ENCODE measurements at places on chromosomes 11 and 22.

GRCh38 chr11:4066910-4067309 lies 27.7 kb upstream of the RRM1 start:
- ATAC-seq, result no peak

- ATAC-seq, result no peak
Observed at GRCh38 chr22:46201059-46201757, 48.9 kb downstream of the CDPF1 start.

- ATAC-seq, result no peak
Observed at GRCh38 chr22:45225732-45226502, 14.8 kb downstream of the KIAA0930 start.

GRCh38 chr11:8110396-8110795 lies 29.4 kb downstream of the TUB start:
- ATAC-seq, result no peak

DNA sequence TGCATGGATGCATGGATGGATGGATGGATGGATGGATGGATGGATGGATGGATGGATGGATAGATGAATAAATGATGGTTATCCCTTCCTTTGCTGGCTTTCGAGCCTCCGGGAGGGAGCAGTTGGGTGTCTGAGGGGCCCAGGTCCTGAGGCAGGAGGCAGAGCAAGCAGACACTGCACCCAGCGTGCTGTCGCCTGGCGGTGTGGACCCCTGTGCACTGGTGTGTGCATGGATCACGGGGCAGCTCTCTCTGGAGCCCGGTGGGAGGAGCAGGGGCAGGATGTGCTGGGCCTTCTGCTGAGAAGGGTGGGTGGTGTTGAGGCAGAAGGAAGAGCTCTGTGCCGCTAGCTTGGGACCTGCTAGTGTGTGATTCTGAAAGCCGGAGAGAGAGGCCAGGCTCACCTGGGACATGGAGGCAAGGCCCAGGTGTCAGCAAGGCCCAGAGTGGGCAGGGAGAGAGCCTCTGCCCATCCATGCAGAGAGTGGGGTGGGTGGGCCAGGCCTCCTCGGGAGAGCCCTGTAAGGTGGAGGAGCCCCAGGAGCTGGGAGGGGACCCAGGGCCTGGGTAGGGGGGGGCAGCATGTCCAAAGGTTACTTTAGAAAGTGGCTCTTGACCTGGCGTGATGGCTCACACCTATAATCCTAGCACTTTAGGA lies 254.4 kb downstream of the BRD1 start:
- no peak for ATAC-seq

DNA sequence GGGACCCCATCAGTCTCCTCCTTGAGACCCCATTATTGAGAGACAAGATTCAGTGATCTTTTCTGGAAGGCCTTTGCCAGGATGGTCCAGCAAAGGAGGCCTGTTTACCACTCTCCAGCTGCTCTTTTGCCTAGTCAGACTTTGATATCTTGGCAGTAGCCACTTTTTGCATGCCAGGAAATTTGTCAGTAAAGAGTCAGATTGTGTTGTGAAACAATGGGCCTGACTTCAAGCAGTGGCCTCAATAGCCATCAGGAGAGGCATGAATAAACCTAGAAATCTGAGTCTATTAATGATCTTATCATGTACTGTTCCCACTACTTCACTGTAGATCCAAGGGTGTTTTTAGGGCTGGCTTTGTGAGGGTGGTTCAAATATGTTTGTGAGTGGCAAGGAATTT lies 479.4 kb downstream of the JRKL start:
- no peak for ATAC-seq

DNA sequence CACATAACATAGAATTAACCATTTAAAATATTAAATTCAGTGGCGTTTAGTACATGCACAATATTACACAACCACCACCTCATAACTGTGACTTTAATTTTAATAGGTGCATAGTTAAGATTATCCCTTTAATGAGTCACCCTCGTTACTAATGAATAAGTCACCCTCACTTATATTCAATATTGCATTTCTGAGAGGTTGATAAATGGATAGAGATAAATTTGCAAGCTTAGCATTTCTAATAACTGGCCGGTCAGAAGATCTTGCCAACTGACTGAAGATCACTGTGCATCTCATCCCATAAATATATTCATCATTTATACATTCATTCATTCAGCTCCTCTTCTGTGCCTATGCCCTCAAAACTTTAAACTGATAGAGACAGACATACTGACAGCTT lies 243.7 kb downstream of the TTC28 start:
- no peak for ATAC-seq

DNA sequence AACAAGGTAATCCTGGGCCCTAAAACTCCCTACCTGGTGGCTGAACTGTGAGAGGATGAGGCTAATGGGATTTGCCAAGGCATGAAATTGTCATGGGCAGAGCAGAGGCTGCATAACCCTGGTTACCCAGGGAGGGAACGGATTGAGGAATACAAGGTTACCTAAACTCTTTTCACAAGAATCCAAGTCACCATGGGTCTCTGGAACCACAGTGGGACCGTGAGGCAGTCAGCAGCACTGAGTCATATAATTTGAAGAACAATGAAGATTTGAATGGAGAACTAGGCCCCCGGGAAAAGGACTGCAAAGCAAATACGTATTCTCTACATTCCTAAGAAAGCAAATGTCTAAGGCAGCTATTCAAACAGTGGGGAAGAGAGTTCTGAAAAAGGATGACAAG lies 19.8 kb downstream of the CAT start:
- no peak for ATAC-seq

- no peak for ATAC-seq
Observed at GRCh38 chr22:39635719-39636118, 65.2 kb downstream of the CACNA1I start.

DNA sequence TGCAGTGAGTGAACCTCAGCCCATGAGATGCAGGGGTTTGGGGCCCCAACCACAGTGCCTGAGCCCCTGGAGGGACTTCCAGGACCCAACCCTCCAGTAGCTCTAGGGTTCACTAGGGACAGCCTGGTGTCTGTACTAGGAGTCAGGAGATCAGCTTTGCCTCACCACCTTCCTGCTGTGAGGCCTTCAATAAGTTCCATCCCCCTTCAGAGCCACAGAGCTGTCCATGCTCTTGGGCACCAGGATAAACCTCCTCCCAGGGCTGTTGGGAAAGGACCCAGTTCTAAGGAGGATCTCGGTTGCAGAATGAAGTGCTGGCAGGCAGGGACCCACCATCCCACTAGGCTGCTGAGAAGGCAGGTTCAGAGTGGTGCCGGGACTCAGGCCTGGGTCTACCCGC lies 9.7 kb downstream of the ARHGEF17 start:
- no peak for ATAC-seq

- ATAC-seq, result no peak
Observed at GRCh38 chr11:61390161-61390560, 2.2 kb upstream of the TMEM216 start.

GRCh38 chr22:32849501-32849900 lies 48.0 kb downstream of the TIMP3 start:
- ATAC-seq, result no peak

DNA sequence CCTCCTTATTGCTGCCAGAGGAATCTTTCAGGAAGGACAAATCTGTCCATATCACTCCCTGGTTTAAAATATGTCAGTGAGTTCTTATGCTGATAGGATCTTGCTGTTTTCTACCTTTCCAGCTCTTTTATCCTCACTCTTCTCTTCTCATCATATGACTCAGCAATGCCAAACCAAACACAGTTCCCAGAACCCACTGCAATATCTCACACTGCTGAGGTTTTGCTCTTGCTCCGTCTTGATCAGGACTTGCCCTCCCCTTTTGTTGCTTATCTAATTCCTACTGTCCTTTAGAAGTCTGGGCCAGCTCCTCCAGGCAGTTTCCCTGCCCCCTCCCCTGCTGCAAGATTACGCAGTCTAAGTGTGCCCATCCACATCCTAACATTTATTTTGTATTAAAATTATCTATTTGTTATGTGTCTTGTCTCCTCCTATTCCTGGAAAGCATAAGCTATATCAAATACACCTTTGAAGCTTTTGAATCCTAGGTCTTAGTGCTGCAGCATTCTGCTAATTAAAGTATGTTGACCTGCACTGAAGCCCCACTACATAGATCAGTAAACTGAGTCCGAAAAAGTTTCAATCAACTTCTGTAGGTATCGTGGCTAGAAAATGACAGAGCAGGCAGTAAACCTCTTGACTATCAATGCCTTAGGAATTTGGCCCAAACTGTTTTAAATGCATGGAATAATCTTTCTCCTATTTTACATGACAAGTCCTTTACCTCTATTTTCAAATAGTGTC lies 119.2 kb upstream of the C11orf87 start:
- ATAC-seq, result no peak

GRCh38 chr11:74476536-74476935 lies 9.2 kb upstream of the KCNE3 start:
- ATAC-seq, result no peak

- ATAC-seq, result no peak
Observed at GRCh38 chr11:77351281-77351886, 49.9 kb upstream of the GDPD4 start.

DNA sequence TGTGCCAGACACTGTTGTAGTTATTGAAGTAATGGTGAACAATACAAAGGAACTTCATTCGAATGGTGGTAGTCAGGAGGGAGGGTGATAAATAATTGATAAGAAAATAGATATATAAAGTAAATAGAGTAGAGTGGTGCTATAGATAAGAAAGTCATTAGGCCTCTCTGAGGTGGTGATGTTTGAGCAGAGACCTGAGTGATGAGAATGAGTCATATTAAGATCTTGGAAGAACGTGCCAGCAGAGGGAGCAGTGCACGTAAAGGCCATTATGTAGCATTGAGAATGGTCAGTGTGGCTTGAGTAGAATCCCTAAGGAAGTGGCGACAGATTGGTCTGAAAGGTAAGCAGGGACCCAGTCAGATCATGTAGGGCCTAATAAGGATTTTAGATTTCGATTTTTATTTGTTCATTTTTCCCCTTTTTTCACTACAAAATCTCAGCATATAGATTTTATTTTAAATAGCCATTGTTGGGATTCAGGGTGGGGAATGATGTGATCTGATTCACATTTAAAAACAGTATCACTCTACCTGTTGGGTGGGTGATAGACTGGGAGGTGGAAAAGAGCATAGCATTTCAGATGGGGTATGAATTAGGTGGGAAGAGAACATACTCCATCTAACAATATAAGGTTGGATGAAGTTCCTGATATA lies 44.7 kb downstream of the CCDC90B start:
- ATAC-seq, result peak; percentile 98

DNA sequence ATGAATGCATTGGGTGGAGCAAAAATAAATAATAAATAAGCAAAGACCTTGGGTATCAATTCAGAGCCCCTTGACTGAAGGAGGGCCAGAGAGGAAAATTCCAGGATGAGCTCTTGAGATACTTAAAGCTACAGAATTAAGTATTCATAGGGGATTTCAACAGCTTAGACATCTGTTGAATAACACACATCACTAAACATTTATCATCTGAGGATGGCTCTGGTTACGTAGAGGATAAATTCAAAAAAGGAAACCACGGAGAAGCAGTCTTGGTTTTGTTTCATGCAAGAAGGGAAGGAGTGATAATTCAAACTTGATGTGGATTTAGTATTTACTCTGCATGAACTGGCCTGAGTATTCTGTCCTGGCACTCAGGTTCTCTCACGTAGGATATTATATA lies 29.8 kb downstream of the ARHGAP42 start:
- no peak for ATAC-seq

DNA sequence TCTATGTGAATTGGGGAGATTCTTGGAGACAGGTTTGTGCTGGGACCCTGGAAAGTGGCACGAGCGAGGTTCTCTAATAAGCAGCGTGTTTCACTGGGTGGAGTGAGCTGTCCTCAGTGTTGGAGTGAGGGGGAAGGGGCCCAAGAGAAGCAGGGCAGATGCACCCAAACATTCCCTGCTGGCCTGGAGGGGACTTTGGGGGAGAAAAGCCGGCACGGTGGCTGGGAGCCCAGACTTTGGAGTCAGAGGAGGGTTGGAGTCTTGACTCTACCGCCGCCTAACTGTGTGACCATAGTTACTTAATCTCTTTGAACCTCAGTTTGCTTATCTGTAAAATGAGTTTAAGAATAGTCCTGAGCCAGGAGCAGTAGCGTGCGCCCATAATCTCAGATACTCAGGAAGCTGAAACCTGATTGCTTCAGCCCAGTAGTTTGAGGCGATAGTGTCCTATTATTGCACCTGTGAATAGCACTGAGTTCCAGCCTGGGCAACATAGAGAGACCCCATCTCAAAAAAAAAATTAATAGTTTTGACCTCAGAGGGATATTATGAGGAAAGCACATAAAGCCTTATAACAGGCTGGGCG lies 614 bp downstream of the NR1H3 start:
- no peak for ATAC-seq

DNA sequence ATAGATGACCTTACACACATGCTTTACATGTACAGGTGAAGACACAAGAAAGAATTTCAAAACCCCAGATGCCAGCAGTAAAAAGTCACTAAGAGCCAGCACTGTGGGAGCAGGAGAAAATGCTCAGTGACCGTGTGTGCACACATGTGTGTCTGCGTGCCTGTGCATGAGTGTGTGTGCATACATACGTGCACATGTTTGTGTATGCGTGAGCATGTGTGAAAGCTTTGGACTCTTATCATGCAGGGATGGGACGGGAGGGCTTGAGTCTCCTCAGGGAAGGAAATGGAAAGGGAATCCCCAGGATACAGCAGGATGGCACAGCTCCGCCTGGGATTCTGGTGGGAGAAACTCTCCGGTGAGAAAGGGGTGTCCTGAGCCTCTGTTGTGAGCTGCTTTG lies 121.5 kb upstream of the B3GAT1 start:
- no peak for ATAC-seq

- no peak for ATAC-seq
Observed at GRCh38 chr11:71164621-71165020, 87.8 kb downstream of the SHANK2 start.

DNA sequence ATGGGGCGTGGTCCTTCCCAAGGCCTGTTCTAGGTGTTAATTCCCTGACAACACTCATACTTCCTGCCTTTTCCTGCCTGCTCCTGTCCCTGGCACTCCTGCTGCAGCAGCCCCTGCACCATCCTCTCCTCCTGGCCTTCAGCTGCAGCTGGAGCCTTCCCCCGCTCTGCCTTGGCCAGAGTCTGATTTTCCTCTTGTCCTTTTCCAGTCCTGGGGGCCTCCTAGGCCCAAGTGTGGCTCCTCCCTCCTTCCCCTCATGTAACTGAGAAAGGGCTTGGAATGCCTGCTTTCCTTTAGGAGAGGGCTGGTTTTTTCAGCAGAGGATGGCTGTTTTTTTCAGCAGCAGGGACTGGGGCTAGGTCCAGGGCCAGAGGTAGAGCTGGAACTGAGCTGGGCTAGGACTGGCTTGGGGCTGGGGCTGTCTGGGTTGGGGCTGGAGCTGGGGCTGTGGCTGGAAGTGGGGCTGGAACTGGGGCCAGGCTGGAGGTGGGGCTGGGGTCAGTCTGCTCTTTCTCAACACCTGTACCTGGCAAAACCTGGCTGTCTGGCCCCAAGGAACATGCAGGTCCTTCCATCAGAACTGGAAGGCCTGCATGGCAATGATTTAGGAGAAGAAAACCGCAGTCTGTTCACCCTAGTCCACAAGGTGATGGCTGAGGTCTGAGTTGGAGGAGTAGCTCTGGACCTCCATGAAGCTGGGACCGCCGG lies 23.6 kb downstream of the ZC3H7B start:
- ATAC-seq, result no peak

Measured in SK-N-SH treated with all-trans-retinoic acid at 6 μM for 48 hours (cell line).